ENCODE measurements at places on chromosomes 4 and X. TPM values are rescaled to one million over a fixed set of nuclear protein-coding genes. Genes with fewer than 3 reads are reported as not detected.
A peak's percentile ranks its signal among the peaks of the same experiment; 100 is the strongest.

- no peak overlapping the region for H3K4me3 ChIP-seq
- no peaks in the 10 kb centered on the region for H3K27me3 ChIP-seq
- peak; percentile 36 for DNase-seq
- no peaks in the 10 kb centered on the region for H3K36me3 ChIP-seq
These were observed 16.6 kb upstream of the PTCHD1 start for GRCh38 chrX:23317799-23318724.

DNA sequence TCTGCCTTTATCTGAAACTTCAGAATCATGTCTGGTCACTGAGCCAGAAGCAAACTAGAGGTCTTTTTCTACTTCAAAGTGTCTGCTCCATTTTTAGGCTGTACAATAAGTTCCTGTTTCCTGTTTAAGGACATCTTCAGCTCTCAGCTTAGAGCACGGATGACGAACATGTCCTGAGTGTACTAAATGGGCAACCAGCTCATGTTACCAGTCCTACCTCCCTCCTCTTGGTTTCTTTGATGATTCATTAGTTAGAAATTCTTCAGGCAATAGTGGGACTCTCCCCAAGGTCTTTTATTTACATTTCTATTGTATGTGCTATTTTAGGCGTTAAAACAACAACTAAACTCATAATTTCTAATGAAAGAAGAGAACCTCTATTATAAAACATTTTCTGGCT, 58.0 kb downstream of the ENPEP start:
- H3K4me1 ChIP-seq = peaks cover 3% of the 10 kb centered on the region
- H3K36me3 ChIP-seq = no peaks in the 10 kb centered on the region
- DNase-seq = no peak
- H3K27me3 ChIP-seq = peaks cover 26% of the 10 kb centered on the region
- no peak overlapping the region for H3K27ac ChIP-seq
- H3K4me3 ChIP-seq = no peak overlapping the region

DNA sequence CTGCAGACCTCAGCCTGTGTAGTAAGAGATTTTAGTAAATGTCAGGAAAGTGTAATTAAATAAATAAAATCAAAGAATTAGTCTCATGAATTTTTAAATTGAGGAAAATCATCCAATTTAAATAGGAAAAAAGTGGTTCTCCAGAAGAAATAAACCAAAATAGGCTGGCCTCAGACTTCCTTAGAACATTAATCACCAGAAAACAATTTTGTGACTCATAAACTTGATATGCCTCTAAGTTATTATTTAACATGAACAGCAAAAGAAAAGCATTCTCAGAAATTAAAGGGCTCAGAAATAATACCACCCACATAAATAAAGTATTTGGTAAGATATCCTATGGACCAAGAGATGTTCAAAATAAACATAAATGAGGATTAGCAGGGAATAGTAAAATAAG, 14.3 kb downstream of the FAM47B start:
- H3K4me1 ChIP-seq = no peaks in the 10 kb centered on the region
- H3K27ac ChIP-seq = no peak overlapping the region
- no peaks in the 10 kb centered on the region for H3K36me3 ChIP-seq
- no peak for DNase-seq

- no peaks in the 10 kb centered on the region for H3K27me3 ChIP-seq
- peaks cover 67% of the 10 kb centered on the region for H3K36me3 ChIP-seq
- no peak overlapping the region for H3K4me3 ChIP-seq
- no peak overlapping the region for H3K27ac ChIP-seq
These were observed 14.2 kb upstream of the ADD1 start for GRCh38 chr4:2829321-2829932.

- no peak overlapping the region for H3K27ac ChIP-seq
- no peaks in the 10 kb centered on the region for H3K4me1 ChIP-seq
- H3K4me3 ChIP-seq = no peak overlapping the region
- no peaks in the 10 kb centered on the region for H3K36me3 ChIP-seq
These were observed 345.2 kb upstream of the GRID2 start for GRCh38 chr4:91958596-91958995.

DNA sequence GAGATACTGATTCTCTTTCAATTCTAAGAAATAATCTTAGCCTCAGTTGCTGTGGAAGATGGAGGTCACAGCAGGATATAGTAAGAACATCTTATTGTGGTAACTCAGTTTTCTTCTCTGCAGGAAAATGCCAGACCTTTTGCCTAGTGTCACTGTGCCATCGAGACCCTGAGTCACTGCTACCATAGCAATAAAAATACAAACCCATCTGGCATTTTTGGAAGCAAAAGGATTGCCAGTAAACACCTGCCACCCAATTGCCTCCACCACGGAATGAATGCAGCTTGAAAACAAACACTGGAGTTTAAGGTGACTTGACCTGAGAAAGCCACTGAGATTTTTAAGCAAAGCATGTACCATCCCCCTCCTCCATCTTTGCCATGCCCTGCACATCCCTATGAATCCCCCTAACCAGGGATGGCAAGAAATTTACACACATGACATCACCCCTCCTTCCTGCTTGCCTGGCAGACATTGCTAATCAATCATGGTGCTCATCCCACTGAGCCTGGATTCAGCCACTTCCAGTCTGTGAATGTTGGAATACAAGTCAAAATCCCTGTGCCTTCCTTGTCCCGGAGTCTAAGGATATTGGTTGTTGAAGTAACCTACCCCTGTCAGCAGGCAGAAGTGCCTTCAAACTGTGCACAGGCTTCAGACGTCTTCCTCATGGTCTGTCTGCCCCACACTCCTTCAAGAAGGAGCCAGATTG, 59.6 kb upstream of the MAMLD1 start:
- H3K4me1 ChIP-seq = no peaks in the 10 kb centered on the region
- H3K27me3 ChIP-seq = no peaks in the 10 kb centered on the region
- no peak overlapping the region for H3K27ac ChIP-seq
- no peak overlapping the region for H3K4me3 ChIP-seq
- H3K36me3 ChIP-seq = no peaks in the 10 kb centered on the region
- DNase-seq = no peak

The ODAPH gene
- total RNA-seq = not detected

The GYPB gene
- not detected for total RNA-seq

The FMR1NB gene
- not detected for total RNA-seq
